ENCODE measurements at places on chromosomes 12 and 14. TPM values are rescaled to one million over a fixed set of nuclear protein-coding genes. Genes with fewer than 3 reads are reported as not detected.
A peak's percentile ranks its signal among the peaks of the same experiment; 100 is the strongest.

Gene PLCZ1
- not detected for total RNA-seq

Gene LRRC23
- 9.0 TPM for total RNA-seq

Gene CPM
- 1.0 TPM for total RNA-seq

Gene KCNMB4
- 1.1 TPM for total RNA-seq

Gene FCF1
- total RNA-seq, result 59.5 TPM

Gene KCNC2
- not detected for total RNA-seq

Gene KRT2
- total RNA-seq, result not detected

Gene C12orf54
- not detected for total RNA-seq

Gene FAM234B
- 6.8 TPM for total RNA-seq

Gene AMDHD1
- not detected for total RNA-seq

Gene NAA30
- total RNA-seq, result 15.1 TPM

Gene OAS2
- not detected for total RNA-seq

Gene FGF6
- not detected for total RNA-seq

Gene CLEC2D
- 10.0 TPM for total RNA-seq

Gene ITGB7
- 0.83 TPM for total RNA-seq

DNA sequence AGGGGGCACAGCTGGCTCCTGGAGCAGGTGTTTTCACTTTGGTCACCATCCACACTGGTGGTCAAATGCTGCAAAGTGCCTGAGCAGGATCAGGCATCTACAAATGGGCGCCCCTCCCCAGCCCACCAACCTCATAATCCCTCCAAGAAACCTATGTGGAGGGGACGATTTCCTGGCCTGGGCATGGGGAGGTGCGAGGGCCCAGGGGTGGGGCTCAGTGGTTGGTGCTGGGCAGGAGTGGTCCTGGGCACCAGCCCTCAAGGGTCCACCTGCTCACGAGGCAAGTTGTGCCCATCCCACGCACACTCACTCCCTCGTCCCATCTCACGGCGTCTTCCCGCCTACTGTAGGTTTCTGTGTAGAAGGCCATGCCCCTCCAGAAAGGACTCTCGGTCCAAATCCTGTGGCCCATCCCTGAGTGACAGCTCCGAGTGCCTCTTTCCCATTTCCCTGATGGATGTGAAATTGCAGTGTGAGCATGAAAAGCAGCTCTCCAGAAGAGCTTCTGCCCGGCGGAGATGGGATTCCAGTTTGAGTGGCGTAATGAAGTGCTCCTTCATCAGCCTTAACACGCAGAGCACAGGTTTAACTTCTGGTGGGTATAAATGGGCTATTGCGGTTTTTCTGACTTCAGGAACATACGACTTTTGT is 36.9 kb downstream of the SLC15A4 start:
- H3K4me3 ChIP-seq, result no peak overlapping the region
- peaks cover 5% of the 10 kb centered on the region for H3K4me1 ChIP-seq
- DNase-seq, result no peak
- peaks cover 6% of the 10 kb centered on the region for H3K36me3 ChIP-seq
- no peak overlapping the region for H3K27ac ChIP-seq

- H3K36me3 ChIP-seq, result no peaks in the 10 kb centered on the region
- H3K4me1 ChIP-seq, result peaks cover 9% of the 10 kb centered on the region
- DNase-seq, result no peak
- H3K27ac ChIP-seq, result no peak overlapping the region
- H3K4me3 ChIP-seq, result no peak overlapping the region
- no peaks in the 10 kb centered on the region for H3K27me3 ChIP-seq
Measured at GRCh38 chr12:110790301-110790700, 47.6 kb upstream of the PPP1CC start.

- H3K4me1 ChIP-seq, result peaks cover 24% of the 10 kb centered on the region
- H3K4me3 ChIP-seq, result no peak overlapping the region
- no peaks in the 10 kb centered on the region for H3K36me3 ChIP-seq
- H3K27me3 ChIP-seq, result peaks cover 15% of the 10 kb centered on the region
- DNase-seq, result no peak
Measured at GRCh38 chr12:43337571-43338444, 214.2 kb downstream of the ADAMTS20 start.

GRCh38 chr12:124809878-124810277 is 53.8 kb downstream of the SCARB1 start:
- no peaks in the 10 kb centered on the region for H3K4me1 ChIP-seq
- H3K27me3 ChIP-seq, result no peaks in the 10 kb centered on the region
- no peak overlapping the region for H3K4me3 ChIP-seq
- H3K27ac ChIP-seq, result no peak overlapping the region
- peaks cover 14% of the 10 kb centered on the region for H3K36me3 ChIP-seq
- DNase-seq, result no peak

- H3K4me3 ChIP-seq, result no peak overlapping the region
- H3K4me1 ChIP-seq, result peaks cover 45% of the 10 kb centered on the region
Measured at GRCh38 chr12:80590085-80590484, 117.3 kb upstream of the MYF6 start.

DNA sequence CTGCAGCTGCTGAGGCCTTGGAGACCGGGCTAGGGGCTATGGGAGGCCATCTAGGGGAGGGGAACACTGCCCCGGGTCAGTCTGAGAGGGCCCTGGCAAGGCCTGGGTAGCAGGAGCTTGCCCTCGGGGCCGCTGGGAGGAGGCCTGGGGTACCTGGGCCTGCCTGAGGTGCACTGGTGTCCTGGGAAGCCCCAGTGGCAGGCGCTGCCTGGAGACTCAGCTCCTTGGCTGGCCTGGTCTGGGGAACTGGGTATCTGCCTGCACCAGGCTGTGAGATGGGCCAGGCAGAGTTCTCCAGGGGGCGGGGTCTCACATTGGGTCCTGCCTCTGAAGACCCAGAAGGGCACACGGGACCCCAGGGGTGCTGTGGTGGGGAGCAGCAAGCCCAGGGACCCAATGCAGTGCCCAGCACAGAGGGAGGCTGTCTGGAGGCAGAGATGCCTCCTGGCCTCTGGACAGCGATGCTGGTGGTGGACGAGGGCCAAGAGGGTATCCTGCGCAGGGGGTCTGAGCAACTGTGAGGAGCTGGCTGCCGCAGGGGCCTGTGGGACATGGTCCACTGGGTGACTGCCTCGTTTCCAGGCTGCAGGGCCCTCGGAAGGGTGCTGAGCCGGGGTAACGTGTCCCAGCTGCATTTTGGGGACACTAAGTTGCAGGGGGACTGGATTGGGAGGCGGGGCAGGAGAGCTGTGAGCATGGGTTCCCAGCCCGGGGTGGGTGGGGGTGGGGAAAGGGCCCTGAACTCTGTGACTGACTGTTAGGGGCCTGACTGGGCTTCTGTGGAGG is 7.4 kb upstream of the MTA1 start:
- peaks cover 6% of the 10 kb centered on the region for H3K27me3 ChIP-seq
- no peak overlapping the region for H3K27ac ChIP-seq
- peaks cover 22% of the 10 kb centered on the region for H3K4me1 ChIP-seq
- H3K36me3 ChIP-seq, result no peaks in the 10 kb centered on the region

GRCh38 chr12:53674977-53675700 is 744 bp downstream of the ATP5MC2 start:
- peaks cover 13% of the 10 kb centered on the region for H3K4me1 ChIP-seq
- DNase-seq, result no peak
- H3K36me3 ChIP-seq, result peaks cover 14% of the 10 kb centered on the region
- peak overlapping the region; percentile 92 for H3K27ac ChIP-seq
- peaks cover 20% of the 10 kb centered on the region for H3K27me3 ChIP-seq
- H3K4me3 ChIP-seq, result peak overlapping the region; percentile 98

GRCh38 chr12:132029503-132030300 is 80.0 kb downstream of the EP400 start:
- H3K27me3 ChIP-seq, result no peaks in the 10 kb centered on the region
- H3K4me3 ChIP-seq, result no peak overlapping the region
- H3K4me1 ChIP-seq, result peaks cover 29% of the 10 kb centered on the region
- H3K27ac ChIP-seq, result peak overlapping the region; percentile 70
- H3K36me3 ChIP-seq, result peaks cover 57% of the 10 kb centered on the region

DNA sequence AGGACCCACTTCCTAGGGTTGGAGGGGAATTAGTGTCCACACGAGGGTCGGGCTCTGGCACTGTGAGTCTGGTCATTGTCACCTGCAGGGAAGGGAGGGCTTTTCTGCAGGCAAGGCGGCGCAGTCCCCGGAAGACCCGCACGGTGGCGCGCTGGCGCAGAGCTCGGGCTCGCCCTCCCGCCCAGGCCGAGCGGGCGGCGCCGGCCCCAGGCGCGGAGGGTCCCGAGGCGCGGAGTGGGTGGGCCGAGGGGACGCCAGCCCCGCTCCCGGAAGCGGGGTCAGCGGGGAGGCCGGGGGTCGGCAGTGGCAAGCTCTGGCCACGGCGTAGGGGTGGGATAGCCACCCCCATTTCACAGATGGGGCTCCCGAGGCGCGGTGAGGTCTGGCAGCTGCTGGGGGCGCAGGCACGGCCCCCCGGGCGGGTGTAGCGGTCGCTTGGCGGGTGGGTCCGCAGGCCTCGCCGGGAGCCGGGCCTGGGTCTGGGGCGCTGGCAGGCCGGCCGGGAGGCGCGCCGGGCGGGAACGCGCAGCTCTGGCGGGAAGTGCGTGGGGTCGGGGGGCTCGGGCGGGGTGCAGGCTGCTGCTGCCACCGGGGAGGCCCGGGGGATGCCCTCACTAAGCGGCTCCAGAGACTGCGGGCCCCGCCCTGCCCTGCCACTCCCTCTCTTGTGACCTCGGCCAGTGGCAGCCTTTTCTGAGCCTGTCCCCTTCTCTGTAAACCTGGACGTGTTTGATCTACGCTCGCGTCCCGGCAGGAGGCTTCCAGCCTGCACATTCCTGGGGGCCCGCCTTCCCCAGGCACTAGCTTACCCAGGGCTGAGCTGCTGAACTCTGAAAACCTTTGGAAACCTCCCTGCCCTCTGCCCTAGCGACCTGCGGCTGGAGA is 46.1 kb downstream of the CYP46A1 start:
- H3K27ac ChIP-seq, result no peak overlapping the region
- peaks cover 3% of the 10 kb centered on the region for H3K4me1 ChIP-seq
- H3K4me3 ChIP-seq, result peak overlapping the region; percentile 62

GRCh38 chr14:75461303-75461702 is 33.5 kb downstream of the JDP2 start:
- H3K27me3 ChIP-seq, result no peaks in the 10 kb centered on the region
- H3K4me1 ChIP-seq, result peaks cover 28% of the 10 kb centered on the region
- H3K4me3 ChIP-seq, result no peak overlapping the region
- peaks cover 31% of the 10 kb centered on the region for H3K36me3 ChIP-seq

- H3K4me1 ChIP-seq, result no peaks in the 10 kb centered on the region
- no peak overlapping the region for H3K27ac ChIP-seq
- H3K4me3 ChIP-seq, result no peak overlapping the region
- no peak for DNase-seq
Measured at GRCh38 chr12:111605911-111606766, 7.0 kb upstream of the ATXN2 start.

GRCh38 chr12:42910656-42911055 is 321.1 kb upstream of the PRICKLE1 start:
- no peak for DNase-seq
- H3K4me3 ChIP-seq, result no peak overlapping the region
- H3K36me3 ChIP-seq, result no peaks in the 10 kb centered on the region
- H3K27me3 ChIP-seq, result no peaks in the 10 kb centered on the region
- no peak overlapping the region for H3K27ac ChIP-seq
- H3K4me1 ChIP-seq, result peaks cover 10% of the 10 kb centered on the region

DNA sequence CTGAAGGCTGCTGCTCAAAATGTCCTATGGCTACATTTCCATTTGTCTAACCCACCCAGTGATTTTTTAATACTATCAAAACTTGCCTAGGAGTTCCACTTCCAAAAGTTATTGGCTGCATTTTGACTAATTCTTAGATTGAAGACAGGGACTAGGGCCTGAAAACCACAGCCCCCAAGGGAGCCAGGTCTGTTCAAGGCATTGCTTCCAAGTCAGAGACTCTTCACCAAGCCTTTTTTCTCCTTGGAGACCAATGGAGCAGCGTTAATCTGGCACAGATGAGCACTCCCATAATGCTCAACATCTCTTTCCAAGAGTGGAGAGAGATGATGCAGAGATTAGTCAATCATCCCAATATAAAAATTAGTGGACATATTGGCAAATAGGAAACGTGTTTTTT is 112.5 kb upstream of the HIF1A start:
- peaks cover 91% of the 10 kb centered on the region for H3K4me1 ChIP-seq
- no peaks in the 10 kb centered on the region for H3K36me3 ChIP-seq
- no peak for DNase-seq
- H3K27me3 ChIP-seq, result no peaks in the 10 kb centered on the region
- H3K4me3 ChIP-seq, result no peak overlapping the region

DNA sequence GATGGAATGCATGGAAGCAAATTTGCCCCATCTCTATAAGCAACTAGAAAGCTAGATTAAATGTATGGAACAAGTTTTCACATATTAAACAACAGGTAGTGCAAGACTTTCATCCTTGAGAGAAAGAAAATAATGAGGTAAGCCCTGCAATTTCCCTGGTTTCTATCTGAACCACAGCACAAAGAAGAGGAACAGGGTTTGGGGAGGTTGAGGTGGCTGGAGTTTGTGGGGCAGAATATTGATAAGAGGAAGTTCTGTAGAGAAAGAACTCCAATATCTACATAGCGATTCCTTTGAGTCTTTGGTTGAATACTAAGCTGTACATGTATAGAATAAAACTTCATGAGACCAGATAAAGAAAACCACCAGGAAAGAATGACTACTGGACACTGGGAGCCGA is 96.3 kb upstream of the CCND2 start:
- DNase-seq, result no peak
- H3K27me3 ChIP-seq, result peaks cover 6% of the 10 kb centered on the region
- no peaks in the 10 kb centered on the region for H3K4me1 ChIP-seq
- H3K4me3 ChIP-seq, result no peak overlapping the region

DNA sequence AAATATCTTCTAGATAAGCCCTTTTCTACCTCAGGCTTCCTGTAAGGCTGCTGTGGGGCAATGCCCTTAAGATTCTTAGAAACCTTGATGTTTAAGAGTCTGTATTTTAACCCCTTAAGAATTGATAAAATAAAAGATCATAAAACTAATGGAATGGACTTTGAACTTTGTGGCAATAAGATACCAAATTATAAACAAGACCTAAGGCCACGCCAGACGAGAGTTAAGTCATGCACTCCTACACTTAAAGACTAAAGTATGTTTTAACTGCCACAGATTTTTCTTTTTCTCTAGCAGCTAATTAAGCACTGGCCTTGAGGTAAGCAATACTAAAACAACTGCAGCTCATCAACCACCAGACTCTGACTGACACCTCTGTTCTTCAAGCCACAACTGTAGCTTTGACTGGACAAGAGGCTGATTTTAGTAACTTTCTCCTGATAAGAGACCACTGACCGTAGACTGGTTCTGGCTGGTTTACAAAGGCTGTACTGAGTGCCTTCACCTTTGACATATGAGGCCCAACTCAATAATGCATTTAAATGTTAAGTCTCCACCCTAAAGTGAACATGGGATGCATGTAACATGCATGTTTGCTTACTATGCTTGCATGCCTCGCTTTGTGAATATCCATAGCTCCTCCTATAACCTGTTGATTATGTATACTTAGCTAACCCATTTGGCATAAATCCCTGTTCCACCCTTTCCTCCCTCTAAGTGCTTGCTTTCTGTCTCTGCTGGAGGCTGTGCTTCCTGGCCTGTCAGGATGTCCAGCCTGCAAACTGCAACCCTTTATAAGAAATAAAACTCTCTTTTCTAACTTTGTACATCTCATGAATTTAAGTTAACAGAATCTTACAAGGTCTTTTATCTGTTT is 71.9 kb downstream of the KLHL28 start:
- no peaks in the 10 kb centered on the region for H3K27me3 ChIP-seq
- H3K4me3 ChIP-seq, result no peak overlapping the region
- no peak overlapping the region for H3K27ac ChIP-seq

GRCh38 chr14:23154964-23155587 is 28.4 kb downstream of the SLC7A8 start:
- H3K4me3 ChIP-seq, result no peak overlapping the region
- peaks cover 37% of the 10 kb centered on the region for H3K27me3 ChIP-seq
- H3K27ac ChIP-seq, result peak overlapping the region; percentile 67
- no peaks in the 10 kb centered on the region for H3K36me3 ChIP-seq
- peaks cover 8% of the 10 kb centered on the region for H3K4me1 ChIP-seq
- no peak for DNase-seq

Data from osteocyte (in vitro differentiated cells).